ENCODE measurements at places on chromosomes 7 and 10. TPM values are rescaled to one million over a fixed set of nuclear protein-coding genes. Genes with fewer than 3 reads are reported as not detected.

GRCh38 chr7:99762680-99763327 is 21.2 kb downstream of the CYP3A4 start:
- peak; percentile 89 for DNase-seq

GRCh38 chr10:11516431-11516746 is 95.1 kb downstream of the USP6NL start:
- no peak for DNase-seq

DNA sequence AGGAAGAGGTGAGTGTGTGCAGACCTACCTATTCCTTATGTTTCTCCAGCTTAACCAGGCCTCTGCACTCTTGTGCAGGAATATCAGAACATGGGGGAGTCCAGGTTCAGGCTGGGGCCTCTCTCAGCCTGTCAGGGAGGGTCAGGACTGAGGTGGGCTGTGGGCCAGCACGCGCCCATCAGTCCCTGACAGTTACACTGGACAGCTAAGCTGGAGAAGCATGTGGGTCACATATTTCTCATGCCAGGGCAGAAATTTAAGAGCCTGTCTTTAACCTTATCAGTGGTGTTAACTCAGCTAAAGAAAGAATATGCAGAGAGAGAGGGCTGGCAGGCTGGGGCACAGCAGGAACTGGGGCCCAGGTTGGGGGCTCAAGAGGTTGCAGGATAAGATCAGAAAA is 8.7 kb upstream of the POLD2 start:
- peak; percentile 29 for DNase-seq

- DNase-seq = peak; percentile 92
Observed at GRCh38 chr10:75211007-75211691, 553 bp downstream of the VDAC2 start.

DNA sequence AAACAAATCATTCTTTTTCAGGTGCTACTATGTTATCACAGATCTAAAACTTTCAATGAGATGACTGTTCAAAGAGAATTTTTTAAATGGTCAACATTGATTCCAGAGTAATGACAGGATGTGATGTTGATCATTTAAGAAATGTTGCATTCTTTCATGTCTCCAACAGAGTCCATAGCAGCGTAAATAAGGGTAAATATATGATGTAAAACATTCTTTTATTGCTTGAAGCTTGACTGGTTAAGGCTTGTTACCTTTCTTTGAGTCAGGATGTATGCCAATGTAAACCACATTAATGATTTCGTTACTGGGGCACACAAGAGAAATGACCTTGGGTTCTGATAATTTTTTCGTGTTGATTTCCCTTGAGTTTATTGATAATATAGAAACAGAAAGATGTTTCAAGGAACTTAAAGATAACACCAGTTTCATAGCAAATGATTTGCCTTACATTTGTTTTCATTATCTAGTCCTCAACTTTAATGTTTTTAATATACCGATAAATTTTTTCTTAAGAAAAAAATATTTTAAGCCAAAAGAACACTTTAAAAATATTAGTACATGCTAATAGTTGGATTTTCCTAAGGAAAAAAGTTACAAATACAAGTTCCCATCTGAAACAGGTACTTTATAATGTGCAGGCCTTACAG is 3.5 kb downstream of the STK17A start:
- DNase-seq = peak; percentile 54

GRCh38 chr7:23022258-23022769 is 8.4 kb upstream of the HYCC1 start:
- DNase-seq = peak; percentile 84

DNA sequence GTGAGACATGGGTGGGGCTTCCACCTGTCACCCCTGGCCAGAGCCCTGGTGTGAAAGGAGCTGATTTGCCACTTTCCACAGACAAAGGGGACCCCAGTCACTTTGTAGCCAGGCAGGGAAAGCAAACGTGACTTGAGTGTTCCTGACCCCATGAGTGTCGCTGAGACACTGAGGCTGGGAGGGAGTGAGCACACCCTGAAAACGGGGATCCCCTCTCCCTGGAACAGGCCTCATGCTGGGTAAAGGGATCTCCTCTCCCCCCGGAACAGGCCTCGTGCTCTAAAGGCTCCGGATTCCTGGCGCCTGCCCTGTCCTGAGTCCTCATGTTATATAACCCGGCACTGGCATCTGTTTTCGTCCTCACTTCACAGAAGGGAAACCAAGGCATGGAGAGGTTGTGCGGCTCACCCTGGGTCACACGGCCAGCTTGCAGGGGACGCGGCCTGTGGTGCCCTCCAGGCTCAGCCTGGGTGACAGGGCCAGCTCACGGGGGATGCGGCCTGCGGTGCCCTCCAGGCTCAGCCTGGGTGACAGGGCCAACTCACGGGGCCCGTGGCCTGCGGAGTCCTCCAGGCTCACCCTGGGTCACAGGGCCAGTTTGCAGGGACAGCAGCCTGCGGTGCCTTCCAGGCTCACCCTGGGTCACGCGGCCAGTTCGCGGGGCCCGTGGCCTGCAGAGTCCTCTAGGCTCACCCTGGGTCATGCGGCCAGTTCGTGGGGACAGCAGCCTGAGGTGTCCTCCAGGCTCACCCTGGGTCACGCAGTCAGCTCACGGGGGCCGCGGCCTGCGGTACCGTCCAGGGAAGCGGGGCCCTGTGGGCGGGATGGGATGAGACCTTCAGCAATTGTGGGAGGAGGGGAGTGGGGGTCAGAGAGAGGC is 104.7 kb downstream of the PDGFA start:
- DNase-seq = no peak

- DNase-seq = no peak
Observed at GRCh38 chr7:44322631-44323363, 2.6 kb downstream of the CAMK2B start.

- peak; percentile 98 for DNase-seq
Observed at GRCh38 chr7:151744656-151745638, 132.0 kb downstream of the PRKAG2 start.

- DNase-seq = peak; percentile 59
Observed at GRCh38 chr10:114304571-114305421, 65.7 kb downstream of the VWA2 start.

GRCh38 chr10:11144626-11145494 is 127.2 kb downstream of the CELF2 start:
- DNase-seq = no peak

DNA sequence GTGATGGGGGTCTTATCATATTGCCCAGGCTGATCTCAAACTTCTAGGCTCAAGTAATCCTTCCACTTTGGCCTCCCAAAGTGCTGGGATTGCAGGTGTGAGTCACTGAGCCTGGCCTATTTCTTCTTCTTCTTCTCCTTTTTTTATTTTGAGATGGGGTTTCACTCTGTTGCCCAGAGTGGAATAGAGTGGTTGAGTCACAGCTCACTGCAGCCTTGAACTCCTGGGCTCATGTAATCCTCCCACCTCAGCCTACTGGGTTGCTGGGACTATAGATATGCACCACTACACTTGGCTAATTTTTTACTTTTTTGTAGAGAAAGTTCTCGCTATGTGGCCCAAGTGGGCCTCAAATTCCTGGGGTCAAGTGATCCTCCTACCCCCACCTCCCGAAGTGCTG is 124.3 kb downstream of the SKIDA1 start:
- peak; percentile 38 for DNase-seq

- DNase-seq = no peak
Observed at GRCh38 chr10:79056736-79057391, 11.9 kb upstream of the ZMIZ1 start.

- DNase-seq = peak; percentile 78
Observed at GRCh38 chr7:101173752-101174244, 6.3 kb downstream of the NAT16 start.

DNA sequence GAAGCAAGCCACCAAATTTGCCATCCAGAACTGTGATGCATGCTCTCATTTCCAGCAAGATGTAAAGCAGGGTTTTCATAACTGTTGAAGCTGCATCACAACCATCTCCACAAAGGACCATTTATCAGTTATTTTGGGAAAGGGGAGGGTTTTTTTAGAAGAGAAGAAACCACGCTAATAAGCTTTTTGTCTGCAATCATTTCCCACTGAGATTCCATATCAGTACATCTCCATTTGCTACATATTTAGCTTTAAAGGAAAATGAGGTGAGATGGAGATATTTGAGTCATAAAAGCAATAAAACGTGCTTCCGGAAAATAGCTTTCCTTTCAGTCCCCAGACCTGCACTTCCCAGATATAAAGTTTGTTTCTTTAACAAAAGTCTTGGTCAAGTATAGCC is 258.2 kb downstream of the FRMD4A start:
- DNase-seq = no peak

DNA sequence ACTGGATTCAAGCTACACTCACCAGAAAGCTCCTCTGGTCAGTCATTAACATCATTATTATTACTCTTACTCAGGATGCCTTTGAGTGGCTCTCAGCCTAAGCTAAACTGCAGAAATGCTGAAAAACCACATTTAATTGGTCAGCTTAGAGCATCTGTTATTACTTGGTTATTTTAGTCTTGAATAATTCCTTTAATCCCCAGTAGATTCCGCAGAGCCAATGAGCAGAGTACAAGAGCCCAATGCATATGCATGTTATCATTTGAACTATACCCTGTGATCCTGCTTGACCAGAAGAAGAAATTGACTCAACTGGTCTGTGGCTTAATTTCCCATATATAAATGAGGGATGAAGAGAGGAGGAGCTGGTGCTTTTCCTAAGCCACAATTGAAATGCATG is 417.6 kb upstream of the C7orf33 start:
- no peak for DNase-seq

- DNase-seq = no peak
Observed at GRCh38 chr7:122748195-122748594, 45.5 kb upstream of the RNF148 start.

DNA sequence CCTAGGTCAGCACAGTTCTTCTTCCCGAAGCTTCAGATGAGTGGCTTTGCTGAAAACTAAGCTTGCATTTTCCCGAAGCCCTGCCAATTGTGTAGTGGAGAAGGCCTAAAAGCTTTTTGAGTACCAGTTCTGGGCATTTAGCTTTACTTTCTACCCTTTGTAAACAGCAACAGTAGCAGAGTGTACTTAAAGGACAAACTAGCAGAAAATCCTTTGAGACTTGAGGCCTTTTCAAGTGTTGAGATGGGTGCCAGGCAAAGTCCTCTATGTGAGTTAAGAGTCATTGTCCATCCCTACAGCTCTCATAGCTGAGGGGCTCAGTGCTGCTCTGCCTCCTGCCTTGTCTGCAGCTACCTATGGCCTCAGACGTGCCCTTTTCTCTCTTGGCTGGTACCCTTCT is 368.2 kb downstream of the CCSER2 start:
- DNase-seq = no peak

GRCh38 chr7:42606193-42606905 is 305.5 kb downstream of the C7orf25 start:
- peak; percentile 23 for DNase-seq

GRCh38 chr10:121104476-121105111 is 253.4 kb downstream of the WDR11 start:
- DNase-seq = no peak

- DNase-seq = no peak
Observed at GRCh38 chr10:23368816-23369640, 24.4 kb upstream of the C10orf67 start.

GRCh38 chr7:155869784-155870076 is 57.5 kb upstream of the SHH start:
- no peak for DNase-seq

- no peak for DNase-seq
Observed at GRCh38 chr7:142689439-142690120, 59.7 kb upstream of the PRSS1 start.

DNA sequence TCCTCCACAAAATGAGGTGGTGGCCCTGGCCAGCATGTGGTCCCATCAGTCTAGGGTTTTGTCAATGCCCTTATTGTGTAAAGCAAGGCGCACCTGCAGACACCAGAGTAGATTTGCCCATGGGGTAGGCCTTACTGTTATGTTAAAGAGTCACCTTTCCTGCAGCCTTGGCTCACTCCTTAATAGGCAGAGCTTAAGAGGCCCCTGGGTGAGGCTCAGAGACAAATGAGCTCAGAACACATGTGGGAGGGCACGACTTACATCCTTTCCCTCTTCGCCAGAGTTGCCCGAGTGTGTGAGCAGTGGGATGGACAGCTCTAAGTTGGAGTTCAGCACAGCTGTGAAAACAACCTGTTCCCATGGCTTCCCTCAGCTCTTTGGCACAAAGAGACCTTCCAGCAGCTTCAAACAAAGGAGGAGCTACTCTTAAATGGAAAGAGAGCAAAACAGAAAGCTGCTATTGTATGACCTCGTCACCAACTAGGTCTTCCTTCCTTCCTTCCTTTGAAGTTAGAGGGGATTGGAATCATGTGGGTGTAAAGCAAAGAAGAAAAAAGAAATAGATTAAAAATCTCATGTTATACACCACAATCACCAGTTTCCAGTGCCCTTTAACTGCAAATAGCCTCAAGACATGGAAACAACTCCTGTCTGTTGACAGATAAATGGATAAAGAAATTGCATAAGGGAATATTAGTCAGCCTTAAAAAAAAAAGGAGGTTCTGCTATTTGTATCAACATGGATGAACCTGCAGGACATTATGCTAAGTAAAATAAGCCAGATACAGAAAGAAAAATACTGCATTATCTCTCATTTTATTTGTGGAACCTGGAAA is 11.9 kb upstream of the XPNPEP1 start:
- DNase-seq = peak; percentile 65

- no peak for DNase-seq
Observed at GRCh38 chr7:142250705-142251104, 7.2 kb downstream of the PRSS58 start.

DNA sequence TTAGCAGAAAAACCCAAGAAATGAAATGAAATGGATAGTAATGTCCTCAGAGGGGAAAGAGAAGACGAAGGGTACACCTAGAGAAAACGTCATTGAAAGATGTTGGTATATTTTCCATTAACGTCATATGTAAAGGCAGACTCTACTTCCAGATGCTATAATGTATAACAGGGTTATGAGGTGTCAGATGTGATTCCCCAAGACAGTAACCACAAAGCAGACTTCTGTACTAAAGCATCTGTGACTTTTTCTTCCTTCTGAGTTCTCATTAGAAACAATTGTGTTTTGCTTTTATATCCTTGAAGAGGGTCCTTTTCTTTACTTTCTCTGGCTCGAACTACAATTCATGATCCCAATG is 37.4 kb downstream of the LRRC72 start:
- no peak for DNase-seq

GRCh38 chr10:78706726-78707540 is 361.8 kb upstream of the ZMIZ1 start:
- DNase-seq = peak; percentile 39

The PTN gene
- 8.3 TPM for total RNA-seq

The HELLS gene
- 32.3 TPM for total RNA-seq

The GRM3 gene
- not detected for total RNA-seq

The TMEM176A gene
- not detected for total RNA-seq

The OPALIN gene
- total RNA-seq = not detected

The WDR11 gene
- 61.8 TPM for total RNA-seq

The SLC16A9 gene
- not detected for total RNA-seq

The ACSM6 gene
- not detected for total RNA-seq

The RINT1 gene
- 16.2 TPM for total RNA-seq

The MBL2 gene
- total RNA-seq = not detected

The TSPAN13 gene
- total RNA-seq = 4.2 TPM

The GIMAP6 gene
- not detected for total RNA-seq

The ASB10 gene
- not detected for total RNA-seq

The ADRA2A gene
- 74.8 TPM for total RNA-seq

The TMEM229A gene
- total RNA-seq = not detected

The MRLN gene
- total RNA-seq = not detected

Measured in GM23248 (cell line).